AG04450 (cell line): ENCODE measurements at places on chromosomes 11 and 22. TPM values are rescaled to one million over a fixed set of nuclear protein-coding genes. Genes with fewer than 3 reads are reported as not detected.

DNA sequence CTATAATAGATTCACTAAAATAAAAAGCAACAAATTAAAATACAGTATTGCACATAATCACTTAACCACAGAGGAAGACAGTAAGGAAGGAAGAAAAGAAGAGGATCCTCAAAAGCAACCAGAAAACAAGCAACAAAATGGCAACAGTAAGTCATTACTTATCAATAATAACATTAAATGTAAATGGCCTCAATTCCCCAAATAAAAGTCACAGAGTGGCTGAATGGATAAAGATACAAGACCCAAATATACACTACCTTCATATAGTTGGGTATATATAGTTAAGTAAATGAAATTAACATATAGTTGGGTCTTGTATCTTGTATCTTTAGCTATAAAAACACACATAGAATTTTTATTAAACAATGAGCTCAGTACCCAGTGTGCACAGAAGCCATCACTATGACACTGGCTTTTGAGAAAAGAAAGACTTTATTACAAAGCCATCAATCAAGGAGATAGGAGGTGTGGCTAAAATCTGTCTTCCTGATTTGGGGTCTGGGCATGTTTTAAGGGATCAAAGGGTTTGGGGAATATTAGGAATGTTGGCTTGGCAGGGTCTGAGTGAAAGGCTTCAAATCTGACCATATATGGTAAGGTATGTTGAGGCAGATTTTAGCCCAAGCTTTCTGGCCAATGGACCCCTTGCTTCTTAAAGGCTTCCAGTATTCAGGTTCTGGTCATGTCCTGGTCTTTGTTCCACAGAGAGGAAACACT is 13.4 kb upstream of the GLYAT start:
- DNase-seq: no peak

GRCh38 chr11:62108017-62108750 is 15.6 kb upstream of the INCENP start:
- no peak for DNase-seq

Gene INS
- polyA plus RNA-seq: not detected in 2 replicates

DNA sequence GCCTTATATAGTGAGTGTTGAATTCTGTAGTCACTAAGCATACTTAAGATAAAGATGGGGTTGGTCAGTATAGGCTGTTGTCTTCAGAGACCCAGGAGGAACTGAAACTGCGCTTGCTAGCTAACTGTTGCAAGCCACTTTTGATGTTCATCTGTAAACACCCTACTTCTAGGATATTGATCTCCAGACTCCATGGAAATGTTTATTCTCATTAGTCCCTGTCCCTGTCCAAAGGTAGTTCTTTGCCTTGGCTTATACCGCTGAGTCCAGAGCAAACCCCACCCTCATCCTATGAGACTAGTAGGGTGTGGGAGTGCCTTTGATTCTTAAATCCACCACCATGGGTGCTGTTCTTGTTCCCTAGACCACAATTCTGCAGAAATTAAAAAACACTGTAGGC is 36.4 kb downstream of the DEPDC5 start:
- no peak for DNase-seq

DNA sequence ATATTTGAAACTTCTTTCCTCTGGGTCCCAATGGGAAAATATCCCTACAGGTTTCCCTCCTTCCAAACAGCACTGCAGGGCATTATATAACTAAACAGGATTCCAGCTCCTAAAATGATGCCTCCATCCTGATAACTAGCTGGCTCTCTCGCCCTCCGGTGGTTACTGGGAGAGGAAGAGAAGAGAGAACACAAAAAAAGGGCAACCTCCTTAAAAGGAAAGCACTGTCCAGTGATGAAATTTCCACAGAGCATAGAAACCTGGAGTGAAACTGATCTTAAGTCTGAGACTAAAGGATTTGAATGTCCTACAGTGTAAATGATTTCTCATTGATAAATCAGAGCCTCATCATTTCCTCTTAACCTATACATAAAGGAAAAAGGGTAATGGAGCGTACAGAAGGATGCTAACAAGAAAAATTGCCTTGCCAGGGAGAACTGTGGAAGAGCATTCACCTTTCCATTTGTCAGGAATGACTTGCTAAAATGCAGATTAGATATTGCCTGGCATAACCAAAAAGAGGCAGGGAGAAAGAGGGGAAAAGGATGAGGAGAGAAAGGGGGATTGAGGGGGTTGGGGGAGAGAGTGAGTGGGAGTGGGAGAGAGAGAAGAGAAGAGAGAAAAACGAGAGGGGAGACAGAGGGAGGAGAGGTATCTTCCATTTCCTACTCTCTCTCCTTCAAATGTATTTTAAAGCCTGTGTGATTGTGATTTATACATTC is 121.3 kb downstream of the APOL5 start:
- peak; percentile 50 for DNase-seq

DNA sequence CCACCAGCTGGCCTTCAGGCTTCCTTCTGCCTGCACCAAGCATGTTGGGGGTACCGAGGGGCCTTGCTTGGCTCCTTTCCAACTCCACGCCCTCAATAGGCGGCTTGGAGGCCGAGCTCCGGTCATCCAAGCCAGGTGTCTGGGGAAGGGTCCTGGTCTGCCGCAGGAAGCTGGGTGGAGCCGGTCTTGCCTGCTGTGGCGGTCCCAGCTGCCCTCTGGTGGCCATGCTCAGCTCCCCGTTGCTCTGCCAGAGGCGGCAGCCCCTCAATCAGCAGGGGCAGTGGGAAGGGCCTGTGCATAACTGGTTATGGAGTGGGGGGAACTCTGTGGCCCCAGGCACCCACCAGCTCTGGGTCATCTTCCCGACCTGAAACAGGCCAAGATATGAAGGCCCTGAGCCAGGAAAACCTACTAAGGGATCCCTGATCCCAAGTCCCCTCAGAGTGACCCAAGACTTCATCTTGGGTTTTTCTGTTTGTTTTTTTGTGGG is 3.2 kb downstream of the ARVCF start:
- no peak for DNase-seq

Gene IMMP1L
- 17.7 and 23.9 TPM in 2 replicates for polyA plus RNA-seq

- no peak for DNase-seq
Observed at GRCh38 chr11:132125988-132126871, 755.8 kb downstream of the NTM start.

GRCh38 chr11:116409238-116409637 is 363.5 kb downstream of the BUD13 start:
- no peak for DNase-seq

Gene TRIOBP
- 37.0 and 76.4 TPM in 2 replicates for polyA plus RNA-seq

GRCh38 chr11:15523543-15523942 is 408.8 kb downstream of the INSC start:
- DNase-seq: no peak

- DNase-seq: no peak
Observed at GRCh38 chr11:2921261-2921660, 8.0 kb downstream of the PHLDA2 start.

Gene SBF2
- polyA plus RNA-seq: 43.0 and 44.4 TPM in 2 replicates

Gene FAM111B
- polyA plus RNA-seq: 1.6 and 2.7 TPM in 2 replicates

GRCh38 chr11:58691675-58692074 is 40.1 kb downstream of the GLYAT start:
- DNase-seq: no peak

DNA sequence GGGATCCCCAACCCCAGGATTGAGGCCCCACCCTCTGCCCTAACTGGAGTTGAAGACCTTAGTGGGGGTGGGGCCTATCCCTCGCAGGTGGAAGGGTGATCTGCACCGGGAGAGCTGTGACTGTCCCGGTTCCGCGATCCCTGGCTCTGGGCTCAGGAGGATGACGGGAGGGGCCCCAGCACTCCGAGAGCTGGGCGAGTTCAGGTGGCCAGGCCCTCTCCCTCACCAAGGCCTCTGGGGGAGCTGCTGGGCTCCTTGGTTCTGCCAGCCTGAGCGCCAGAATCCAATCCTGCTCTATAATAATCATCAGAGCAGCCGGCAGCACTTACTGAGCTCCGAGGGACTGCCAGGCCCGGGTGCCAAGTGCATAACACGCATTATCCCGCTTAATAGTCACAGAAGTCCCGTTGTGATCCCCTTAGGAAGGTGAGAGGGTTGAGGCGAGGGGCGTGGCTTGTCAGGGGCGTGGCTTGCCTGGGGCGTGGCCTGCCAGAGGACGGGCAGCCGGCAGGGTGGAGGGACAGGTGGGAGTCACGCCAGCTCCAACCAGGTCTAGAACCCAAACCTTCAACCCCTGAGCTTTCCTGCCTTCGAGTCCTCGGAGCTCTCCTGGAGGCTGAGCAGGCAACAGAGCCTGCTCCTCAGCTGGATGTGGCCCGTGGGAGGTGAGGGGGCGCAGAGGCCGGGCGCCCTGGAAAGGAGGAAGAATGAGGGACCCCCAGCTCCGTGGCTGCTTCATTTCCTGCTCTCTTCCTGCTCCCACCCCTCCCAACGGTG is 7.3 kb upstream of the SYT7 start:
- no peak for DNase-seq

Gene NOX4
- polyA plus RNA-seq: 3.9 and 5.1 TPM in 2 replicates

Gene TRIM49
- not detected in 2 replicates for polyA plus RNA-seq

- no peak for DNase-seq
Observed at GRCh38 chr11:108561535-108561991, 32.0 kb downstream of the EXPH5 start.

DNA sequence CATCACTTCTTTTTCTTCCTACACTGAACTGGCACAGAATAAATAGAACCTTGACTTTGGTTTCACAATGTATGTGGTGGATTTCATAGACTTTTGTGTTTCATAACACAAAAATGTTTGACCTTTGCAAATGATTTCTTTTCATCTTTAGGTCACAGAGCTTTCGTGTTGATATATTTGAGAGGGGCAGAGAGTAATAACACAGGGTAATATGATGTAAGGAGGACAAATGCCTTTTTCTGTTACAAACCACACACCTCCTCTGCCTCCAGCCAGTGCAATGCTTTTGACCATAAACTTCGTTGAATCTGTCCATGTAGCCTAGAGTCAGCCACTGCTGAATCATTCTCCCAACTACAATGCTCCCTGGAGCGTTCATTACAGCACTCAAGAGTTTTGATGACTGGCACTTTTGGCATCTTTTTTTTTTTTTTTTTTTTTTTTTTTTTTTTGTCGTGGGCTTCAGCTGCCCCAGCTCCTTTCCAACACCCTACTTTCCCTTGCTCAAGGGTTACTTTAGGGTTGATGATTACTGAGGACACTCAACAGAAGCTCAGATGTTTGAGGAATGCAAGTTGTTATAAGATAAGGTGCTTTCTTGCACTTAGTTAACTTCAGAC is 11.4 kb upstream of the CAT start:
- peak; percentile 55 for DNase-seq

DNA sequence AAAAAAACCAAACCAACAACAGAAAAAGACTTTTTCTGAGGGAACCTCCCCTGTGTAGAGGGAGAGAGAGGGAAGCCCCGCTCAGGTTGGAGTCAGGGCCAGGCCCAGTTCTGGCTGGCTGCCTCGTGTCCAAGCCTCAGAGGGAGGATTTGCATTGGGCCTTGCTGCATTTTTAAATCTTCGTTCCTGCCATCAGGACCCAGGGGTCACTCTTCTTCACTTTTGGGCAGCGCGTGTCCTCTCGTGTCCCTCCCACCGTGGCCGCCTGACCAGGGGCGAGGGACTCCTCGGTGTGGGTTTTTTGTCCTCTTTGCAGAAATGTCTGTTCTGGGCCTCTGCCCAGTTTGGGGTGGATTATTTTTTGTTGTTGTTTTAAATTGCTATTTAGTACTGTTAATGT is 57.9 kb downstream of the LRRC74B start:
- DNase-seq: no peak

GRCh38 chr22:49532869-49533802 is 294.5 kb downstream of the BRD1 start:
- DNase-seq: no peak

DNA sequence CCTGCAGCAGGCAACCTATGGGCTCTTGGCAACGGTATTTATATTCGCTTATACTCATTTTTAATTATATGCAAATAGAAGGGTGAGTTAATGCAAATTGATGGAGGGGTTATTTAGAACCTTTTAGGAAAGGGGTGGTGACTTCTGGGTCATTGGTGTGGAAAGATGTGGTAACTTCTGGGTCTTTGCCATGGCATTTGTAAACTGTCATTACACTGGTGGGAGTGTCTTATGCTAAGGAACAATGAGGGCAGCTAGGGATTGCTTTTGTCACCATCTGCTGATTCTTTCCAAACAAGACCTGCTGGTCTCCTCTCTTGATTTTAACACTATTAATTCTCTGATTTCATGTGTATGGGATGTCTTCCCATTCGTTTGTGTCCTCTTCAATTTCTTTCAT is 11.7 kb upstream of the KAT5 start:
- no peak for DNase-seq

Gene TPBGL
- 0.02 TPM in 1 of 2 replicates, not detected in the other for polyA plus RNA-seq

Gene EHF
- 0.05 and 0.07 TPM in 2 replicates for polyA plus RNA-seq

DNA sequence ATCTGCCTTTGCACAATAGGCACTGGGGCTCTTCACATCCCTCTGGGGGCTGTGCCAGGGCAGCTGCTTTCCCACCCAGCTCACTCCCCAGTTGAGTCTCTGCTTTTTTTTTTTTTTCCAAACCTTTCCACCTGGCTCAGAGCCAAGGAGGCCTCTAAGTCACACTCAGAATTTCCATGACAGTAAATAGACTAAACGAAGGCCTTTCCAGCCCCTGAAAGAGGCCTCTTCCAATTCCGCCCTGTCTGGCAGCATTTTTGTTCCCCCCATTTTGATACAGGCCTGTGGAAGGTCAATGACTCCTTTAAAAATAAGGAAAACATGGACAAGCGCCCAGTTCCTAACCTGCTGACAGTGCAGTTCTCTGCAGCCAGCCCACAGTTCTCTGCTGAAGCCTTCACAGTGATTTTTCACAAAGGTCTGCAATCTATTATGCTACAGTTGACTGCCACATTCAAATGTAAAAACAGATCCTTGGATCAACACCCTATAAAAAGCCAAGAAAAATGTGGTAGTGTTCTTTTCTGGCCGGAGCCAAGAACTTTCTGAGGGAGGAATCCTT is 107.5 kb upstream of the SESN3 start:
- no peak for DNase-seq

DNA sequence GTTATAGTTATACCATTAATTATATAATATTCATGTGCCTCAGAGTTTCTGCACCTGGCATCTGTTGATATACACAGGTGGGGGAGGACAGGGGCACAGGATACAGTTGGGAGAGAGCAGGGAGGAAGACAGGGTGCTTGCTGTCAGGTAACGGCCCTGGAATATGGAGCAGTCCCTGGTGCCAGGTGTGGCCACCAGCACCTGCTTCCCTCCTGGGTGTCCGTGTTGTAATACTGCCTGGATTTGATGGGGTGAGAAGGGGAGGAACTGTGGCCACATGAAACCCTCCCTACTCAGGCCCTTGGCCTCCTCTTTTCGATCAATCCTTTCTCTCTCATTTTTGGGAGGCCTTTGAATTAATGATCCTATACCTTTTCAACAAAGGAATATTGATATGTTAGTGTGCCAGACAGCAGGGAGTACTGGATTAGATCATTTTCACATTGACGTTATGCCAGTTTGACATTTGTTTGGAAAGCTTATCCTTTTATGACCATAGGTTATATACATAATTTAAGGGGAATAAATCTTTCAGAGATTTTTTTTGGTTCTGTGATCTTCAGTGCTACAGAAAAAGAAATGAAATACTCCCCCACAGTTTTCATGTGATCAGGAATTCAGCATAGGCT is 88.6 kb downstream of the TEAD1 start:
- no peak for DNase-seq

Gene THYN1
- polyA plus RNA-seq: 73.3 and 80.8 TPM in 2 replicates

Gene PGM2L1
- polyA plus RNA-seq: 1.7 and 2.6 TPM in 2 replicates

Gene SYT8
- polyA plus RNA-seq: not detected in 2 replicates

- no peak for DNase-seq
Observed at GRCh38 chr11:25779033-25779432, 552.9 kb upstream of the ANO3 start.

Gene PHLDA2
- 9.6 and 14.4 TPM in 2 replicates for polyA plus RNA-seq

Gene NUP98
- 90.7 and 101 TPM in 2 replicates for polyA plus RNA-seq
